ENCODE measurements at places on chromosomes 2 and 18. TPM values are rescaled to one million over a fixed set of nuclear protein-coding genes. Genes with fewer than 3 reads are reported as not detected.
A peak's percentile ranks its signal among the peaks of the same experiment; 100 is the strongest.

- no peaks in the 10 kb centered on the region for H3K27me3 ChIP-seq
- no peaks in the 10 kb centered on the region for H3K36me3 ChIP-seq
- H3K4me1 ChIP-seq, result peaks cover 8% of the 10 kb centered on the region
- peak overlapping the region; percentile 0 for H3K27ac ChIP-seq
- no peak overlapping the region for H3K4me3 ChIP-seq
- no peak for DNase-seq
Observed at GRCh38 chr18:21052385-21052784, 59.2 kb downstream of the ROCK1 start.

DNA sequence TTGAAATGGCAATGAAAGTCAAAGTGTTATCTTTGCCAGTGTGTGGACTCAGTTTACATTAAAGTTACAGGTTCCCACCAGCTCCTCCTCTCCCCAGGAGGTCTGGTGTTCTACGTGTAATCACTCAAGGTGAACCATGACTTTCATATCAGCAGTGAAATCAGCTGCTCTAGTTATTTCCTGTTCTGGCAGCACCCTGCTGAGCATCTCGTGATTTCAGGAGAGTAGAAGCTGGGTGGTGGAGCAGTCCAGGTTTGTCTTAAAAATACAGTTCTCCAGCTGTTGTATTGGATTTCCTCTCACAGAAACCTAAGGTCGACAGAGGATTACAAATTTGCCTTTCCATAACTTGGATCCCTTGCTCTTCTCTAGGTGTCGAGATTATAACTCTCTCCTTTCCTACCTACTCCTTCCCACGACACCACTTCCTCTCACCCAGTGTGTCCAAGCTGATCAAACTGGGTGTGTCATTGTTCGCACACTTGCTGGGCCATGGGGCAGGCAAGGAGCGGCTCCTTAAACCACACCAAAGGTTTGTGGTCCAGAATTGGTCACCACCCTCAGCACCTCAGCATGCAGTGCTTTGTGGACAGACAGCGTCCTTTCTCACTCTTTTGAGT is 13.0 kb upstream of the ARHGAP25 start:
- peak; percentile 35 for DNase-seq
- no peaks in the 10 kb centered on the region for H3K36me3 ChIP-seq
- H3K27ac ChIP-seq, result peak overlapping the region; percentile 32
- peaks cover 3% of the 10 kb centered on the region for H3K4me1 ChIP-seq
- H3K4me3 ChIP-seq, result no peak overlapping the region
- no peaks in the 10 kb centered on the region for H3K27me3 ChIP-seq

The ETAA1 gene
- total RNA-seq, result 2.2 TPM

- H3K4me3 ChIP-seq, result no peak overlapping the region
- H3K27ac ChIP-seq, result no peak overlapping the region
- H3K27me3 ChIP-seq, result no peaks in the 10 kb centered on the region
- DNase-seq, result no peak
Observed at GRCh38 chr2:28642796-28643195, 108.8 kb upstream of the PPP1CB start.

DNA sequence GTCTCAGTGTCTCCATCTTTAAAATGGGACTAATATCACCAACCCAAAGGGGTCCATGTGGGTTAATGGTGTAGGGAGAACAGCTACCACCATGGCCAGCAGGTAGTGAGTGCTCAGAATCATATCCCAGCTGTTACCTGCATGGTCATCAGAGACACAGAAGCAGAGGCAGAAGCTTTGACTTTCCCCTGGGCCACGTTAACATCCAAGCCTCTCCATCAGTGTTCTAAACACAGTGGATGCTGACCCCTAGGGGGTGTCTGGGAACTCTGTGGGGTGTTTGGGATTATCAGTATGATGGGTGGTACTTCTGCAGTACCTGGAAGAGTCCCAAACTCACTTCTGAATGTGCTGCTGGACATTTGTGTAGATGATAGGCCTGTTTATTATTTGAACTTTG is 93.6 kb downstream of the GYPC start:
- no peak overlapping the region for H3K27ac ChIP-seq
- H3K27me3 ChIP-seq, result no peaks in the 10 kb centered on the region
- H3K4me1 ChIP-seq, result no peaks in the 10 kb centered on the region

DNA sequence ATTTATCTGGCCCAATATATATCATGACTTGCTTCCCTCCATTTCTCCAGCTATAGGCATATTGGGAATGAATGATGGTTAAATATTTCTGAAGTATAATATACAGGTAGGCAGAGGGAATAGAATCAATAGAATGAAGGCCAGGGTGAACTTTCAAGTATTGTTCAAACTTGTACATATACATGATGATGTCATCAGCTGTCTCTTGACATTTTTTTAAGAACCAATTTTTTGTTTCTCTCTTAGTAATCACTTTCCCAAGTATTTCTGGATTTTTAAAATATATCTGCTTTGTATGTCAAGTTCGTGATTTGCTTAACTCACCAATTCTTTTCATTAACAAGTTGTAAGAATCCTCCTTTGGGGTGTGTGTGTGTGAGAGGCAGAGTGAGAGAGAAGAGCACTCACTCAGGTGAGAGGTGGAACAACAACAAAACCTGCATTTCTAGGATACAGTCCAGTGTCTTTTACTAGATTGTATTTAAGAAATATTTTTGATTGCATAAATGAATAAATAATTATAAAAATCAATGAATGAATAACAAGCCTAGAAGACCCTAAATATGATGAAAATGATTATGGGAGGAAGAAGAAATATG is 1239.1 kb downstream of the LRP1B start:
- H3K27me3 ChIP-seq, result no peaks in the 10 kb centered on the region
- H3K4me3 ChIP-seq, result no peak overlapping the region
- H3K27ac ChIP-seq, result no peak overlapping the region
- H3K36me3 ChIP-seq, result no peaks in the 10 kb centered on the region

The SLC5A7 gene
- 0.41 TPM for total RNA-seq

The RFTN2 gene
- not detected for total RNA-seq

The TSGA10 gene
- 18.5 TPM for total RNA-seq

GRCh38 chr2:85009019-85009618 is 38.2 kb downstream of the KCMF1 start:
- no peak overlapping the region for H3K4me3 ChIP-seq
- H3K36me3 ChIP-seq, result no peaks in the 10 kb centered on the region
- peaks cover 7% of the 10 kb centered on the region for H3K4me1 ChIP-seq
- no peak for DNase-seq
- no peak overlapping the region for H3K27ac ChIP-seq

DNA sequence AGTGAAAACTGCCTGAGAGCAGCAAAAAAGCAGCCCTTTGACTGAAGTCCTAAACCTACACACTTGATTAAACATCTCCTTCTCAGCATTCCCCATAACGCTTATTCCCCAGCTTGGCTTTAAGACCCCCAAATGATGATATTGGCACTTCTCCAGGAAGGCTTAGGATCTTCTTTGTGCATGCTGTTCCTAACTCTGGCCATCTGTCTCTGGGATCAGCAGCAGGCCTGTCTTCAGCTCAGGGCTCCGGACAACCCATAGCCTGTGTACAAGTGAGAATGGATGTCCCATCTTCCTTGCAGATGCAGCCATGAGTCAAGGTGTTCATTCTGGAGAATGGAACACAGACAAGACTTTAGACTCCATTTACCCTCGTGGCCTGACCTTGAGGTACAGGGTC is 81.6 kb upstream of the TMEM17 start:
- no peaks in the 10 kb centered on the region for H3K36me3 ChIP-seq
- DNase-seq, result no peak
- no peak overlapping the region for H3K4me3 ChIP-seq

DNA sequence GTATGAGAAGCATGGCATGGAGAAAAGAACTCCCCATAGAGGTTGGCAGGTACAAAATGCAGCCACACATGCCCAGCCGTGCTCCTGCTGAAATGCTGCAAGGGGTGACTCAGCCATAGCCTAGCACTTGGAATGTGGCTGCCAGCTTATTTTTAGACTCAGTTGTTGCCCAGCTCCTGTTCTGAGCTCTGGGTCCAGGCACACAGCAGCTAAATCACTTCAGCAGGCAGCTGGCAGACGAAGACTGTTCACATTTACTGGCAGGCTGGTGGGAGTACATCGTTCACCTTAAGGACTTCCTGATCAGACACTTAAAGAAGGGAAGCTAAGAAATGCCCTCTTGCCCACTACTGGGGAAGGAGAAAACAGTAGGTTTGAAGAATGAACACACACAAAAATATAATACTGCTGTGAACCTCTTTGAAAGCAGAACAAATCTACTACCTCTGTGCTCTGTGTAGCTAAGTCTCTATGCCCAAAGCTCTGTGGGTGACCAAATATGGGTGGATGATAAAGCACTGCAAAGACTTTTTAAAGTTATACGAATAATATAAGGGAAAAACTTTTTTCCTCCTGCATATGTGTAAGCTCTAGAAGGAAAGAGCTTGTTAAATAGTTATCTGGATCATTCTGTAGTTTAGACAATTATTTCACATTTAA is 146.1 kb downstream of the LNPK start:
- H3K4me3 ChIP-seq, result no peak overlapping the region
- no peaks in the 10 kb centered on the region for H3K36me3 ChIP-seq
- no peaks in the 10 kb centered on the region for H3K27me3 ChIP-seq
- peak; percentile 8 for DNase-seq
- no peak overlapping the region for H3K27ac ChIP-seq

GRCh38 chr2:218627939-218628338 is 20.2 kb downstream of the PLCD4 start:
- no peaks in the 10 kb centered on the region for H3K4me1 ChIP-seq
- no peak overlapping the region for H3K4me3 ChIP-seq
- no peak overlapping the region for H3K27ac ChIP-seq
- H3K36me3 ChIP-seq, result no peaks in the 10 kb centered on the region
- no peaks in the 10 kb centered on the region for H3K27me3 ChIP-seq
- DNase-seq, result no peak

DNA sequence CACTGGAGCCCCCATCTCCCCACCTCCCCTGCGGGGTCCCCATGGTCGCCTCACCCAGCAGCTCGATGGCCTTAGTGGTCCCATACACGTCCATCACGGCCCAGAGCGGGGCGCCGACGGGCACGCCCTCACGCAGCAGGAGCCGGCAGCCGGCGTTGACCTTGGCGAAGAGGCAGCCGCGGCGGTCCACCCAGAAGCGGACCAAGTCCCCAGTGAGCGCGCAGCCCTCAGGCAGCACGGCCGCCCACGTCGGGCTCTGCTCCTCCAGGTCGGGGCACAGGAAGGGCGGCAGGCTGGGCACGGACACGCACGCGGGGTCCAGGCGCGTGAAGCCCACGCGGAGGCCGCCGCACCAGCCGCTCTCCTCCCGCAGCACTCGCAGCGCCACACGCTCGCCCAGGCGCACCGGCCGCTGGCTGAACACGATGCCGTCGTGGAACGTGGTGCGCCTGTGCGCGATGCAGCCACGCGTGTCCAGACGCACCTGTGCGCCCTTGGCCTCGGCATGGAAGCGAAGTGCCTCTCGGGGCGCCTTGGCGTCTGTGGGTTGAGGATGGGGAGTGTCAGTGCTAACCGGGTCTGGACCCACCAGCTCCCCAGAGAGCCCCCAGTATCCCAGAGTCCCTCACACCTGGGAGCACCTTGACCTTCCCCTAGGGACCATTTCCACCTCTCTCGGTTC is 4.6 kb downstream of the NEURL3 start:
- no peak for DNase-seq
- peaks cover 13% of the 10 kb centered on the region for H3K27me3 ChIP-seq
- no peak overlapping the region for H3K27ac ChIP-seq
- peaks cover 4% of the 10 kb centered on the region for H3K4me1 ChIP-seq

GRCh38 chr2:138414014-138414413 is 87.6 kb upstream of the SPOPL start:
- H3K27me3 ChIP-seq, result no peaks in the 10 kb centered on the region
- no peaks in the 10 kb centered on the region for H3K36me3 ChIP-seq
- no peak overlapping the region for H3K27ac ChIP-seq
- no peak overlapping the region for H3K4me3 ChIP-seq

DNA sequence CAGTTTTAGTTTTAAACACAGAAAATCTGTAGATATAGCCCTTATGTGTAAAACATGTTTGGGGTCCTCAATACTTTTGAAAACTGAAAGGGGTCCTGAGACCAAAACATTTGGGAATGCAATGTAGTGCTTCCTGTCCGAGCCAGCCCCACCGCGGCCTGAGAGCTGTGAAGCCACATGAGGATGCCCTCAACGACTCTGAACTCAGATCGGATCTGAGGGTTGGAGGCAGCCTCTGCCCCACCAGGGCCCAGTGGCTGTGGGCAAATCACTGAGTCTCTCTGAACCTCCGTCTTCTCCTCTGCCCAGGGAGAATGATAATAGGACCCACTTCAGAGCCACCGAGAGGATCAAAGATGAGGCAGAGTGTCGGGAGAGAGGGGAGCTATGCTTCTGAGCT is 33.4 kb upstream of the HPCAL1 start:
- no peaks in the 10 kb centered on the region for H3K36me3 ChIP-seq
- H3K4me3 ChIP-seq, result no peak overlapping the region
- peak; percentile 6 for DNase-seq
- H3K27ac ChIP-seq, result peak overlapping the region; percentile 75

The IGFBP2 gene
- total RNA-seq, result 132 TPM

DNA sequence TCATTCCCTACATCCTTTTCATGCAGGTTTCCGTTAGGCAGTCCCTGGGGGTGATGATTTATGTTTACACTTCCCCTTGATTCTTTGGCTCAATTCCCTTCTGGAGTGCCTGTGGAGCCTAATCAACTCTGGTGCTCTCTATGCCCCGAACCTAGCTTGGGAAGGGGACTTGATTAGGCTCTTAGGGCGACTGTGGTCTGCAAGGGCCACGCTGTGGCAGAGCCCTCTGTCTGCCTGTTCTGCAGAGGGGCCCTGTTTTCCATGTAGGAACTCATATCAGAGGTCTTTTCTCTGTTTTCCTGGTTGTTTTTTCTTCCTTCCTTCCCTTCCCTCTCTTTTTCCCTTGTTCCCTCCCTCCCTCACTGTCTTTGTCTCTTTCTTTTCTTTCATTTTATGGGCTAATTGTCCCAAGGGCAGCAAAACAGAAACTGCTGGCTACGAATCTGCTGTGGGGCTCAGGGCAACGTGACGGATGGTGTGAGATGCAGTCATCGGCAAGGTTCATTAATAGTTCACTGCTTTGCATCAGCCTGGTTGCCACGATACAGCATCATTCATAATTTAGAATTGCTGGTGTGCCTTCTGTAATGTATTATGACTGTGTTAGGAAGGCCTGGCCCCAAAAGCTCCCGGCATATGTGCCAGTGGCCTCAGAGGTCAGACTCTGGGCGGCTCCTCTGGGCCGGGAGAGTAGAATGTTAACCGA is 134.5 kb downstream of the NAPG start:
- H3K4me1 ChIP-seq, result no peaks in the 10 kb centered on the region
- no peak overlapping the region for H3K27ac ChIP-seq
- no peak overlapping the region for H3K4me3 ChIP-seq
- no peaks in the 10 kb centered on the region for H3K36me3 ChIP-seq
- no peaks in the 10 kb centered on the region for H3K27me3 ChIP-seq
- no peak for DNase-seq

DNA sequence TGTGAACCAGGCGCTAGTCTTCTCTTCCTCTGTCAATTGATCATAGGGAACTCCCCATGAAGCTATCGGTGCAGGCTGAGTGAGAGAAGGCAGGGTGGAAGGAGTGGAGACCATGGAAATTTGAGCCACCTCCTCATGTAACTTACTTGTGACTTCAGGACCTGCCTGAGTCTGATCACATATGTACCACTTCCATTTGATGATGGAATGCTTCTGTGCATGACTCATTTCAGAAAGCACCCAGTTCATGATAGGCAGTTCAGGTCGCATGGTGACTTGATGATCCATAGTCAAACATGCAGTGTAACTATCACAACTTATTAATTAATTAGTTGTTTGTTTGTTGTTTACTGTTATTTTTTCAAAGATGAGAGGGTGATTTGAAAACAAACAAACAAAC is 1296.7 kb downstream of the SUCLG1 start:
- H3K27me3 ChIP-seq, result no peaks in the 10 kb centered on the region
- DNase-seq, result no peak
- no peak overlapping the region for H3K27ac ChIP-seq
- H3K4me1 ChIP-seq, result no peaks in the 10 kb centered on the region
- H3K4me3 ChIP-seq, result no peak overlapping the region
